ENCODE measurements at places on chromosomes 2 and 18.

DNA sequence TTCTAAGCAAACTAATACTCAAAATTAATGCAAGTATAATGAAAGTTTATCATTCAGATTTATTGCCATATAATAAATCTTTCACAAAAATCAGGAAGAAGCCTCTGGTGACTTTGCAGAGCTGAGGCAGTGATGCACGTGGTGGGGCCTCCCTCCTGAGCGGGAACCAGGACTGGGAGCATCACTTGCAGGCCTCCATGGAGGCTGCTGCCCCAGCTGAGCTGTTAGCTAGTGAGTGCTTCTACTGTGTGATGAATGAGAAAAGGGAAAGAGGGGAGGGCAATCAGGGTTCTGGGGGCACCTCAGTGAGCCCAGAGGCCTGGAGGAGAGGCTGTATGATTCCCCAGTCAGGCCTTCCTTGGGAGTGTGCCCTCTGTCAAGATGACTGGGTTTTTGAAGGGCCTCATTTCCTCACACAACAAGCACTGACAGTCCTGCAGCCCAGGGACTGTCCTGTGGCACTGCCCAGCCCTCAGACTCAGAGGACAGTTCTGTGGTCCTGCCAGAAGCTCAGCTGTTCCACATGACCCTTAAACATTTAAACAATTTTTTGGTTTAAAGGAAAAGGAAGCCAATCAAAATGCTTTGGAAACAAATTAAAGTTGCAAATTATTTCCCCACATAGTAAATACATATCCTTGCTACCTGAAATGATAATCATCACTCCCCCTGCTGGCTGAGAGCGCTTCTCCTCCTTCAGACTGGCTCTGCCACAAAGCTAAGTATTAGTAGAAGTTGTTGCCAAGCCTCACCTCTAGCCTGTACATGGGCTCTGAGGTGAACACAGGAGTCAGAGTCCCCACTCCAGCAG lies 90.9 kb upstream of the SMAD7 start:
- peak; percentile 29 for DNase-seq

- DNase-seq: no peak
Measured at GRCh38 chr18:63025251-63026090, 294.1 kb downstream of the BCL2 start.

GRCh38 chr2:149070681-149071320 lies 32.3 kb downstream of the LYPD6B start:
- no peak for DNase-seq

- DNase-seq: no peak
Measured at GRCh38 chr2:214542866-214543265, 132.0 kb downstream of the VWC2L start.

GRCh38 chr2:237147317-237147716 lies 61.6 kb downstream of the COPS8 start:
- no peak for DNase-seq

- no peak for DNase-seq
Measured at GRCh38 chr18:3720159-3720558, 270.2 kb downstream of the TGIF1 start.

GRCh38 chr2:235510318-235510717 lies 16.5 kb downstream of the AGAP1 start:
- DNase-seq: no peak

GRCh38 chr2:126902152-126902835 lies 3.6 kb downstream of the TEX51 start:
- DNase-seq: no peak

GRCh38 chr2:165792104-165792454 lies 2.0 kb downstream of the GALNT3 start:
- no peak for DNase-seq

GRCh38 chr2:1676091-1676912 lies 68.0 kb downstream of the PXDN start:
- DNase-seq: no peak

DNA sequence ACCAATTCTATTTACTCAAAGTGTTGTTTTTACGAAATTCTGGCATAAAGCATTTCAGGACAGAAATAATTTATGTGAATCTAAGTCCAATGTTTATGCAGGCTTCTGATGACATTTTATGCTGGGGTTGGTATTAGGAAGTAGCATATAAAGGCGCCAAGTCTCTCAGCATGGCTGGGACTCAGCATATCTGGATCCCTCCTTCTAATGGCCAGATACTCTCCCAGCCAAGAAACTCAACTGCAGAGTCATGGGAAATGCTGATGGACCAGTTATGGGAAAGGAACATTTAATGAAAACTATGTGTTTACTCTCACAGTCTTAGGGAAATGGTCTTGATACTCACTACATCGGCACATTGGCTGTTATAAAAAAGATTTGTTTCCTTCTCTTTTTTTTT lies 392.2 kb downstream of the ARHGAP15 start:
- DNase-seq: no peak

GRCh38 chr18:54247511-54248175 lies 21.7 kb upstream of the POLI start:
- DNase-seq: no peak

DNA sequence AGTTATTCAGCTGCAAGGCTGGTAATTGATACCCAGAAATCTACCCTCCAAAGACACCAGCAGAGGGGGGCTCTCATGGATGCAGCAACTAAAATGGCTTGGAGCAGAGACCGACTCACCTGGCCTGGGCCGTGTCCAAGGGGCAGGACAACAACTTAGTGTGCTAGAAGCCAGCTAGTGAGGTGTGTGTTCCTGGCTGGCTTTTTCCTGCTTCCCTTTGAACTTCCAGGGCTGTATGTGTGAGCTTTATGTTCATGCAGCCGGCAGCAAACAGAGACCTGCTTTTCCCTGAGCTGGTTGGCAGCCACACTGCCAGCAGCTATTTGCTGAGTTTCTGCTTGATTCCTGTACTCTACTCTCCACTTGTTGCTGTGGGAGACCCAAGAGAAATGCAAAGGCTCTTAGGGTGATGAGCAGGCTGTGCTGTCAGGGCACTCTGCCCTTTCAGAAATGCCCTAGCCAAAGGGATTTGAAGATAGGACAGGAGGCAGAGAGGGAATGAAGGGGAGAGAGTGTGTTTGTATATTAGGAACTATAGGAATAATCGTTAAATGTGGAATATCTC lies 23.7 kb upstream of the GRP start:
- no peak for DNase-seq

DNA sequence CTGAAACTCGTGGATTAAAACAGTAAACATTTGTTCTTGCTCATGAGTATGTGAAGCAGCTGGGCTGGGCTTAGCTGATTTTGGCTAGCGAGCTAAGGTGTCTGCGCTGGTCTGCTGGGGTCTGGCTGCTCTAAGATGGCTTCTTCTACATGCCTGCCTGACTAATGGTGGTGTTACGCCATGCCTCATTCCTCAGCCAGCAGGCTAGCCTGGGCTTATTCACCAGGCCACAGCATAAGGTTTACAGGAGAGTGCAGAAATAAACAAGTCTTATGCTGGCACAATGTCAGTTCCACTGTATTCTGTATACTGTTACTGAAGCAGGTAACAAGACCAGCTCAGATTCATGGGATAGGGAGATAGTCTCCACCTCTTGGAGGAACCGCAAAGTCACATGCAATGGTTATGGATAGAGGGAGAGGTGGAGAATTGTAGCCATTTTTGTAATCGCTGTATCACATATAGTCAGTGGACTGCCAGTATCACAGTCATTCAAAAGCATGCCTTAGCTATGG lies 80.0 kb downstream of the RHBDD1 start:
- DNase-seq: no peak

- DNase-seq: no peak
Measured at GRCh38 chr2:227407591-227408151, 19.9 kb upstream of the SCYGR1 start.

DNA sequence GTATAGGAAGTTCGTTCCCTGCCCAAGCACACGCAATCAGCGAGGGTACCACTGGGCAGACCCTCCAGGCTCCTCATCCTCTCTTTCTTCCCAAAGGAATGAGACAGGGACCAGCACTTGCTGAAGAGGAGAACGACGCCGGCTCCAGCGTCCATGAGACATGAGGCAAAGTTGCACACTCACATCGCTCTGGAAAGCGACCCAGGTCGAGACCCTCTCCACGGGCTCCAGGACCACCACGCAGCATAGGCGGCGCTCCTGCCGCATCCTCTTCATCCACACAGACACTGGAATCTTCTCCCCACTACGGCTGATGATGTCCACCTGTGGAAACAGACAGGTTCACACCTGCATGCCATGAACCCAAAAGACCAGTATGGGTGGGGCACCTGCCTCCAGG lies 10.8 kb downstream of the PASK start:
- no peak for DNase-seq

DNA sequence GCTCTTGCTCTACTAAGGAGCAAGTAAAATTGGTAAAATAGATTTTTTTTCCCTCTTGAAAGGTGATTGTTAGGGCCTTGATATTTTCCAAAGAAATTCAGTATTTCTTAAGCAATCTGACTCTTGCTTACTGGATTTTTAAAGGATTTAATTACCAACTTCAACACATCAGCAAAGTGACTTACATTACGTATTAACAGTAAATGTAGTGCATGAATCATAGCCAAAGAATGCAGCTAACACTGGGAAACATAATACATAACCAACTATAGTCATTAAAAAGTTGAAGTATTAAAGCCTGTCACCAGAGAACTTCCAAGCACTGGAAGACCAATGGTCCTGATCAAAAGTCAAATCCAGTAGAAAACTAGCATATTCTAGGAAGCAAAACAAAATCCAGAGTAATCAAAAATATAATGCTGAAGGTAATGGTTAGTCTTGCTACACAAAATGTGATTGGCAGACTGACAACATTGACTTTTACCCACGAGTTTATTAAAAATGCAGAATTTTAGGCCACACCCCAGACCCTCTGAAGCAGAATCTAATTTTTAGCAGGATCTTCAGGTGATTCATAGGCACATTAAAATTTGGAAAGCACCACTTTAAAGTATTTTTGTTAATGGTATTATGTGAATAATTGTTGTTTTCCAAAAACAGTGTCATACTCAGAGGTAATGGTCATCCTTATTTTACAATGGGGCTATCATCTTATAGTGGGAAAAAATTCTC lies 31.8 kb upstream of the CAVIN2 start:
- no peak for DNase-seq

- DNase-seq: no peak
Measured at GRCh38 chr2:236617221-236617737, 47.7 kb downstream of the ACKR3 start.

- DNase-seq: no peak
Measured at GRCh38 chr2:72883356-72883962, 3.7 kb upstream of the SPR start.

- no peak for DNase-seq
Measured at GRCh38 chr18:11661430-11661829, 27.6 kb upstream of the GNAL start.

DNA sequence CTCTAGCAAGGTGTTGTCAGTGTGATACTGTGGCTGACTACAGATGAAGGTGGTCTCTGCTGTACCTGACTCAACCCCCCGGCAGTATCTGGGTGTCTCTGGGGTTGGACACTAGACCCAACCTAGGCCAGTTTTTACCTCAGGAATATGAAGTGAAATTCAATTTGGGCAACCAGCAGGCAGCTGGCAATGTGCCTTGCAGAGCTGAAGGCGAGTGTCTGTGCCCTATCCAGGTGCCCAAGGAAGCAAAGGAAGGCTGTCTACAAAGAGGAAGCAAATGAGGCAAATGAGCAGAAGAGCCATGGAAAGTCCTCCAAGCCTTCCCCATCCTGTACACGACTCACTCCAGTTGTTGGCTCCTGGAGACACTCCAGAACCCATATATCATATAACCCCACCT lies 264.6 kb upstream of the AGAP1 start:
- DNase-seq: no peak

GRCh38 chr2:101253013-101253702 lies 472 bp downstream of the CNOT11 start:
- DNase-seq: peak; percentile 28

DNA sequence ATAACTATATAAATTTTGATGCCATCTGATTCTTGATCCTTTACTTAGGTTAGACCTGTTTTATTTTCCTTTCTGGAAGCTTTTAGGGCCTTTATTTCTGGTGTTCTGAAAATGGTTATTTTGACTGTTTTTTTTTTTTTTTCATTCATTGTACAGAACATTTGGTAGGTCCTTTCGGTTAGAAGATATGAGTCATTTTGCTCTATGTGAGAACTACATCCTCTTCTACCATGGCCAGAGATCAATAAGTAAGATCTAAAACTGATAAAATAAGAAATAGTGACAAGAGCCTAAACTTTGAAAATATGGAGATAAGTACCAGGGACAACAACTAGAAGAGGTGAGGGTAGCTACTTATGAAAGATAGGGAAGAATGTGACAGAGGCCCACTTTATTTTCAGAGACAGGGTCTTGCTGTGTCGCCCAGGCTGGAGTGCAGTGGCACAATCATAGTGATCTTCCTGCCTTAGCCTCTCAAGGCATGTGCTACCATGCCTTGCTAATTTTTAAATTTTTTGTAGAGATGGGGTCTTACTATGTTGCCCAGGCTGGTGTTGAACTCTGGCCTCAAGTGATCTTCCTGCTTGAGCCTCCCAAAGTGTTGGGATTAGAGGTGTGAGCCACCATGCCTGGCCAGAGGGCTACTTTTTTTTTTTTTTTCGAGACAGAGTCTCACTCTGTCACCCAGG lies 66.5 kb downstream of the EIF2AK3 start:
- no peak for DNase-seq

DNA sequence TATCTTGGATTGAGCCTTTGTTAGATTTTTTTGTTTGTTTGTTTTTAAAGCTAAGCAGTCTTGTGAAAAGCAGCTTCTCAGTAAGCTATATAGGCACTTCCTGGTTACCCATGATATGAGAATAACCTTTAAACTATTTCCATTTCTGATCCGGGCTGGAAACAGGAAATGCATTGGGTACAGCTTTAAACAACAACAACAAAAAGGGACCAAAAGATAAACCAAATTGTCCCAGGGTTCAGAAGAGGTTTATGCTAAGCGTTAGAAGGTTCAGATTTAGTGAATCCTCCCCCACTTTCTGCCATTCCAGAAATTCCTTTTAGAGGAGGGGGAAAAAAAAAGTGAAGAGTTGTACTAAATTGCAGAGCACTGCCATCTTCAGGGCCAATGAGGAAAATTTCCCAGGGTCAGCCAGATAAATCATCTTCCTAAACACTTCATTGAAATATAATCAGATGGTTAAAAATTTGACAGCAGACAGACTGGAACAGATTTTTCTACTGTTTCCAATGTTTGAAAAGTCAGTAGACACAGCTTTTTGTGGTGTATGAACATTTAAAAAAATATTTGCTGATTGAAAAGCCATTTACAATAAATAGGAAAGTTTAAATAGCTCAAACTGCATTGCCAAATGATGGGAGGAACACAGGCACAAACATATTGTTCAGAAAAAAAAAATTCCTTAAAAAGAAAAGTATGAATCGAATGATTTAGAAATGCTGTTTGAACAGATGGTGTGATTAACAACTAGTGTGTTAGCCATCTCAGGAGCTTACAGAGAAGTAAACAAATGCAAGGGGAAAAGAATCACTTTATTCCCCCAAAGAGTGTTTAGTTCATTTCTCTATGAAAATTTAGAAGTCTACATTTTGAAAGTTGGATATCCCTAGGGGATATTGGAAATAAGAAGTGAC lies 189.9 kb upstream of the TANK start:
- DNase-seq: no peak

All from caudate nucleus (tissue), 63 donors.